ENCODE measurements at places on chromosomes 5 and 9.

GRCh38 chr5:160460377-160461049 lies 38.9 kb downstream of the PTTG1 start:
- no peak for DNase-seq

DNA sequence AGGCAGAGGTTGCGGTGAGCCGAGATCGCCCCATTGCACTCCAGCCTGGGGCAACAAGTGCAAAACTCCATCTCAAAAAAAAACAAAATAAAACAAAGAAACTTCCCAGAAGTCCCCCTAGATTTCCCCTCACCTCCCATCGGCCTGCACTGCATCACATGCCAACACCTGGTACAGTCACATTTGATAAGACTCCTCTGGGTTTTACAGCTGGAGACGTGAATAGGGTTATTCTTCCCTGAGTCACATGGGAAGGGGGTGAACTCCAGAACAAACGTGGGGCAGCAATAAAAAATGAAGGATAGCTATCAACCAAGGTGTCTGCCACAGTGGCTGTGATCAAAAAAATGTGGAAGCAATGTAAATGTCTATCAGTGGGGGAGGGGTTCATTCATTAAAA lies 26.0 kb downstream of the SPRY4 start:
- no peak for DNase-seq

DNA sequence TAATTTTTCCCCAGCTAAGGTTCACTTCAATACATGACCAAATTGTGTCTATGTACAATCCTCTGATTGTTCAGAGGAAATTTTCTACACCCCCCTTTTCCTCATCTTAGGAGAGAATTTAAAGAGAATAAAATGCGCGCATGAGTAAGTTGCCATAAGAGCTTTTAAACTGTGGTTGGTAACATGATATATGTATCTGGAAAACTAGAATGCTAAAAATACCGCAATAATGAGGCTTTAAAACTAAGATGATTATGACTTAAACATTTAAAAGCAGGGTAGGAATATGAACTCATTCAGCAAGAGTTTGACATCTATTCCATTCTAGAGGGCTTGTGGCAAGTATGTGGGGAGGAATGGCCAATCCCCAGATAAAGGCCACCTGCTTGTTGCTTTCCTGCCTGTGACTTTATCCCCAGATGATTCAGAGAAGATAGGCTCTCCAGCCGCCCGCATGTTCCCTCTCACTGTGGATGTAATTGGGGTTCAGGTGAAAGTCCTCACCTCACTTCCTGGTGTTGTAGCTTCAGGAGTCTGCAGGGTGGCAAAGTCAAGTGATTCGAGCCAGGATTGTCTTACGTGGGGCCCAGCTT lies 26.5 kb upstream of the BASP1 start:
- no peak for DNase-seq

GRCh38 chr9:19270421-19270949 lies 40.0 kb downstream of the DENND4C start:
- no peak for DNase-seq

GRCh38 chr5:54985301-54986268 lies at the start of gene ESM1:
Gene ESM1 (minus strand): TSS chr5:54985593. CDS start chr5:54985517, 76 bp downstream.
- DNase-seq: no peak

DNA sequence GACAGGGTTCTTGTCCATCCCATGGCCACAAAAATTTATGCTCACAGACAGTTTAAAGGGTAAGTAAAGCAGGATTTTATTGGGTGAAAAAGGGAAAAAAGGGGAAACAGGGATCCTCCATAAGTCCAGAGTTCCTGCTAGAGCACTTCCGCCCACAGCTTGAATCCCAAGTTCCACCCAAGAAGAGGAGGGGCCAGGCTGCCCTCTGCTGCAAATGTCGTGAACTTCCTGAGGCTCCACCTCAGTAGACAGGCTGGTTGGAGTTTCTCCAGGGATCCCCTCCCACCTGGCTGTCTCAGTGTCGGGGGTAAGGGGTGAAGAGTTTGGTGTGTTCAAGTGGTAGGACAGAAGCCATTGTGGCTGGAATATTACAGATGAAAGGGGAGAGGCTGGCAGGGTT lies 275.0 kb upstream of the SGCD start:
- no peak for DNase-seq

DNA sequence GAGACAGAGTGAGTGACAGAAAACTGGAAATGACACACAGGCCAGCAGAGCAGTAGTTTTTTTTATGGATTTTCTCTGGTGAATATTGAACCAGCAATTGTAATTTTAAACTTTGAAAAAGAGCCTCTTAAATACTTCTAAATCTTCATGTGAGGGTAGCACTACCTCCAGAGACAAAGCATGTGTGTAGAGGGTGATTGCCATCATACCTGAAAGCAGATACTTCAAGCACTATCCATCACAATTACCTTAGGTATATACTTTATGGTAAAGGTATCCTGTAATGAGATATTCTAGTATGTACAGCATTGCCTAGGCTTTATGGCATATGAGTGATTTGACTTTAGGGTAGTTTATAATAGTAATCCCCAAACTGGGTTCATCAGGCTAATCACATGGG lies 3.4 kb upstream of the EBF1 start:
- DNase-seq: no peak

- DNase-seq: no peak
These were observed 76.7 kb downstream of the ANXA2R start for GRCh38 chr5:42963412-42963811.

- no peak for DNase-seq
These were observed 110.8 kb upstream of the IRX1 start for GRCh38 chr5:3484836-3485235.

DNA sequence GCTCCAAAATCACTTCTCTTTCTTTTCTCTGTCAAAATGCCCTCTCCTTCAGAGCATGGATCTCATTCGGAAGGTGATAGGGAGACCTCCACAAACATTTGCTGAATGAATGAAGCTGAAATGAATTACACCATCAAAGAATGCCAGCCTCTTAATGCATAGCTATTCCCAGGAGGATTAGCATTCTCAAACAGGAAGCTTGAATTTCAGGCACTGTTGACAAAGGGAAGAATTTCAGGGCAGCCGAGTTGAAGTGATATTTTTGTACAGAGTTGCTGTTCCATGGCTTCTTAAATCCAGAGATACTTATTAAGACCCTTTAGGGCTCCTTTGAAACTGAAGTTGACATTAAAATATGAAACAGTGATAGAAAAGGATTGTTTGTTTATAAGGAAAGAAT lies 18.8 kb downstream of the HBEGF start:
- no peak for DNase-seq

- no peak for DNase-seq
These were observed 9.6 kb upstream of the SSBP2 start for GRCh38 chr5:81760521-81760920.

DNA sequence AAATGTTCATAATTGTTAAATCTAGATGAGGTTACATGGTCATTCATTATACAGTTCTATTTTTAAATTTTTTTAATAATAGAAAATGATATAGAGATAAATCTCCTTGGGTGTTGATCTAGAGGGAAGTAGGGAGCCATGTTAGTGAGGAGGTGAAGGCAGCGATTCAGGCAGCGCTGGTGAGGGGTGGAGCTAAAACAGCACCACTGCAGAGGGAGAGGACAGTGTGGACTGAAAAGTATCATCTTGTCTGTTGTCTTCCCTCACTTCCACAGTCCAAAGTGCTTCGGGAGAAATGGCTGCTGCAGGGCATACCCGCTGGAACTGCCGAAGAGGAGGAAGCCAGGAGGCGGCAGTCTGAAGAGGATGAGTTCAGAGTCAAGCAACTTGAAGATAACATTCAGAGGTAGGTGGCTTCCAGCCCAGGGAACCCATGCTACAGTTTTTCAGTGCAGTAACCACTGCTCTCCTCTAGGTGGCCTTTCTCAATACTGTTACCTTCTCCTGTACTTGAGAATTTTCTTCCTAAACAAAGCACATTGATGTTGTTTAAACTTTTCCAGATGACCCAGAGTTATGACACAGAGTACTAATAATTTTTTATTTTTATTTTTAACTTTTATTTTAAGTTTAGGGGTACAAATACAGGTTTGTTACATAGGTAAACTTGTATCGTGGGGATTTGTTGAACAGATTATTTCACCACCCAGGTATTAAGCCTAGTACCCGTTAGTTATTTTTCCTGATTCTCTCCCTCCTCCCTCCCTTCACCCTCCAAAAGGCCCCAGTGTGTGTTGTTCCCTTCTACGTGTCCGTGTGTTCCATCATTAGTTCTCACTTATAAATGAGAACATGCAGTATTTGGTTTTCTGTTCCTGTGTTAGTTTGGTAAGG lies 100.5 kb downstream of the PALM2AKAP2 start:
- DNase-seq: no peak

GRCh38 chr5:112554101-112554977 lies 135.3 kb upstream of the EPB41L4A start:
- DNase-seq: peak; percentile 71

GRCh38 chr5:97666783-97667182 lies 483.7 kb upstream of the RIOK2 start:
- DNase-seq: no peak

DNA sequence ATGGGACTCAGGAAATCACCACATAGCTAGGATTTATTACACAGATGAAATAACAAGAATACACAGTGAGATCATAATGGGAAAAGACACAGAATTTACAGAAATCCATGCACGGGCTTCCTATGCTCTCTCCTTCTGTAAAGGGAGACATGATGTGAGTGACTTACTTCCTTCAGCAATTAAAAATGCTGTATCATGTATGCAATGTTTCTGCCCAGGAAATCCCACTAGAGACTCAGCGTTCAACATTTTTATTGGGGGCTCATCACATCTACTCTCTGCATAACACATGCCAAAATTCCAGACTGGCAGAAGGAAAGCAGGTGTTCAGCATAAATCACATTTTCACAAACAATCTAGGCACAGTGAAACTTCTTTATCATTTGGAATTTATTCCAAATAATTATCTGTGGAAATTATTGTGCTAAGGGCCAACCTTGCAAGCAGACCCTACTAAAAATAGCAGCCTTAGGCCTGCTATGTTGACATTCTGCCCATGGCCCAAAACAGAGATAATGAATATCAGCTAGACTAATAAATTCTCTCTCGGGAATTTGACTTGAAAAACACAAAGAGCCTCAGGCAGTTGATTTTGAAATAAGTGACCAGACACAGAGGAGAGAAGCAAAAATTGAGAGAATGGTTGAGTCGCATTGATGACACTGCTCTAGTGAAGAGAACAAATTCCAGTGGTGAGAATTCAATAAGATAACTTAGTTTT lies 31.4 kb upstream of the SELENOP start:
- no peak for DNase-seq

- DNase-seq: no peak
These were observed 478.3 kb downstream of the PSAT1 start for GRCh38 chr9:78775211-78775610.

- DNase-seq: no peak
These were observed 188.3 kb upstream of the ANKRD55 start for GRCh38 chr5:56421246-56422075.

GRCh38 chr9:120933310-120934055 lies 6.9 kb upstream of the TRAF1 start:
- DNase-seq: no peak

- no peak for DNase-seq
These were observed 77.1 kb downstream of the PPARGC1B start for GRCh38 chr5:149807176-149807575.

DNA sequence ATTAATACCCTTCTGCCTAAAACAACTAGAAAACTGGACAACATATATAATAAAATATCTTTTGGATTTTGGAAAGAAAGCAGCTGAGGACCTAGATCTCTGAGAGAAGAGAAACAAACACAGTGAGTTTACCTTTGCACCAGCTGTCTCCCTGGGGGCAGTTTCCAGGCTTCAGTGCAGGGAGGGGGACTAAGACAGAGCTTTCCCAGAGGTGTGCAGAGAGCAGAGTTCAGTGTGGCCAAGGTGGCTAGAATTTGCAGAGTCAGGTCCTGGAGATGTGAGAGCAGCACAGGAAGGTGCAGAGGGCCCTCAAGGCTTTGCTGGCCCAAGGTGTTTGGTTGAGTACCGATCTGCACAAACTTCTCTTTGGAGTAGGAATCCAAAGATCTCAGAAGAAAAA lies 26.3 kb upstream of the PTPDC1 start:
- DNase-seq: no peak

GRCh38 chr5:9207817-9208418 lies 338.0 kb downstream of the SEMA5A start:
- peak; percentile 71 for DNase-seq

DNA sequence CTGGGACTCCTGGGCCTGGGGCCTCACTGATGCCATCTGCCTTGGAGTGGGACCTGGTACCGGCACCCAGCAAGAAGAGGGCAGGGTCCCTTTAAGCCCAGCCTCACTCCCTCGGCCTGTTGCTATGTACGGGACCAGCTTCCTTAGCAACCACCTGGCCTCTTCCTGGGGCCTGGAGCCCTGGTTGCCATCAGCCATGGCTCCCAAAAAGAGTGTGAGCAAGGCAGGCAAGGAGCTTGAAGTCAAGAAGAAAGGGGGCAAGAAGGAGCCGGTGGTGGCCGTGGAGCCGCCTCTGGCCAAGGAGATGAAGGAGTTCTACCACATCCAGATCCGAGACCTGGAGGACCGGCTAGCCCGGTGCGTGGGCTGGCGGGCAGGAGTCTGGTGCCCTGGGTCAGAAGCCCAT lies at the start of gene CFAP157:
CFAP157 (plus strand) TSS at position 153 of the 406 bp plus-strand sequence; CDS start at position 197, 44 bp downstream.
- no peak for DNase-seq

GRCh38 chr5:178649580-178649979 lies 22.7 kb upstream of the CLK4 start:
- no peak for DNase-seq

DNA sequence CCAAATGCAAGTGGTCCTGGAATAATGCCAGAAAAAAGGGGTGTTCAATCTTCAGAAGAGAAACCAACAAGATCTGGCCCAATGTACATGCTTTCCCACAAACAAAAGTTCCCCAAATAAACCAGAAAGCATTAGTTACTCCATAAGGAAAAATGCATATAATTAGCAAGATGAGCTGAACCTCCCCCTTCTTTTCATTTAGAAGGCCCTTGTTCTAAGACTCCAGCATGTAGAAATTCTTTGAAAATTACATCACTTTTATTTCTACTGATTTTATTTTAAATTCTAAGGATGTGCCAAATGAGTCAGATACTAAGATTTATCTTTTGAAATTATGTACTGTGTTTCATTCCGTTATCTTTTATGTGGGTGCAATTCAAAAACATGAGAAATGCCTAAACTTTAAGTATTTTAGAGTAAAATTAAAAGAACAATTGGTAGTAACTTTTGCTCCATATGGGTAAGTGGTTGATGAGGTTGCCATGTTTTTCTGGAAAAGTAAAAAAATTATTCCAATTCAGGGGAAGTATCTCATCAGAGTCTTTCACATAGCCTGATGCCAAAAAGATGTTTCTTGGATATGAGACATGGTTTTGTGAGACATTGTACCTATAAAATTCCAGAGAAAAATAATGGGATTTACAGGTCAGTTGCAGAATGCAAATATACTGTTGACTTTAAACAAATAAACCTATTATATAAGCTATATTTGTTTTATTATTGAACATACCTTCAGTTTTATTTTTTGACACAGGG lies 106.5 kb upstream of the CCDC112 start:
- DNase-seq: no peak

- peak; percentile 88 for DNase-seq
These were observed at the start of gene UAP1L1 for GRCh38 chr9:137077010-137077747. Gene UAP1L1 (plus strand): TSS chr9:137077517. CDS start chr9:137077533, 16 bp downstream.

GRCh38 chr9:115374724-115375268 lies 256.8 kb upstream of the TNC start:
- DNase-seq: no peak

- no peak for DNase-seq
These were observed 238.1 kb downstream of the GAS1 start for GRCh38 chr9:86708918-86709835.

GRCh38 chr9:137269231-137269772 lies 8.2 kb upstream of the TOR4A start:
- DNase-seq: no peak

GRCh38 chr9:128735373-128735772 lies 11.4 kb upstream of the ZDHHC12 start:
- peak; percentile 66 for DNase-seq

Data from Ammon's horn (tissue), 1 donor.